ENCODE measurements at places on chromosomes 2 and 18. TPM values are rescaled to one million over a fixed set of nuclear protein-coding genes. Genes with fewer than 3 reads are reported as not detected.

GRCh38 chr2:9406529-9407362, 16.6 kb downstream of the ITGB1BP1 start:
- no peak for DNase-seq

GRCh38 chr2:217617616-217618022, 385.2 kb downstream of the TNS1 start:
- DNase-seq = peak; percentile 89

DNA sequence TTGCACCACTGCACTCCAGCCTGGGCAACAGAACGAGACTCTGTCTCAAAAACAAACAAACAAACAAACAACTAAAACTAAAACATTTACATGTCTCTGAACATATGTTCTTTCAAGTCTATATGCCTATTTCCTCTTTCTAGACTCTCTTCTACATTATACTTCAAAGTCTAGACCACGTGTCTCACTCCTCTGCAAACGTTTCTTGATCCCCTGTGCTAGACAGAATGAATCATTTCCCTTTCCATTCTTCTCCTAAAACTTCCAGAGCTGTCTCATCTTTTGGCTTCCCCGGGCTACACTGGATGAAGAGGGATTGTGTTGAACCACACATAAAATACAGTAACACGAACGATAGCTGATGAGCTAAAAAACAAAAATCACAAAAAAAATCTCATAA, 67.1 kb downstream of the BAZ2B start:
- no peak for DNase-seq

DNA sequence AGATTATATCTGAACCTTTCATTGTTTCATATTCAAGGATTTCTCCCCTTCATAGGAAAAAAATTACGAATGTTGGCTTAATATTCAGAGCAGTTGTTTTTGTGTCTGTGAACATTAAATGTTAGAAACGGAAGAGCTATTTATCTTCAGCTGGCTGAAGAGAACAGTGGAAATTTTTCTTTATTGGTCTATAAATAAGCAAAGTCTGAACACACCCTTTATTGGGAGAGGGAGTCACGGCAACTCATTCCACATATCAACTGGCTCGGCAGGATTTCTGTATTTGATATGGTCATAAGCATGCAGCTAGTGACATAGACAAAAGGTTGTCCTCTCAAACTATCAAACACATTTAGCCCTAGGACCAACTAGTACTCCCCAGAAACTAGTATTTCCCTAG, 468.4 kb upstream of the HNRNPA3 start:
- peak; percentile 68 for DNase-seq

DNA sequence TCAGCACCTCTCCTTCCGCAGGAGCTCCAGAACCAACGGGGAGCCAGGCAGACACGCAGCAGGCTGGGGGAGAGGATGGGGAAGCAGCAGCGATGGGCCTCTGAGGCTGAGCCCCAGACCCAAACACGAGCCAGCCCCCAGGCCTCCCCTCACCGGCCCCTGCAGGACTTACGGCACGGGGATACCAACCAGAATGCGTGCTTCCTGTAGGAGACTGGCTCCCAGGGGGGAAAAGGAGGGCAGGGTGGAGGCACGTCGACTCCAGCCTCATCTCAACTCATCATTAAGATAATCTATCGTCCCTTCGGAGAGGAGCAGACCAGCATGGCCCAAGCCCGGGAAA, 495.1 kb upstream of the MYT1L start:
- DNase-seq = no peak

GRCh38 chr2:203238292-203238703, 520 bp upstream of the CYP20A1 start:
- peak; percentile 4 for DNase-seq

DNA sequence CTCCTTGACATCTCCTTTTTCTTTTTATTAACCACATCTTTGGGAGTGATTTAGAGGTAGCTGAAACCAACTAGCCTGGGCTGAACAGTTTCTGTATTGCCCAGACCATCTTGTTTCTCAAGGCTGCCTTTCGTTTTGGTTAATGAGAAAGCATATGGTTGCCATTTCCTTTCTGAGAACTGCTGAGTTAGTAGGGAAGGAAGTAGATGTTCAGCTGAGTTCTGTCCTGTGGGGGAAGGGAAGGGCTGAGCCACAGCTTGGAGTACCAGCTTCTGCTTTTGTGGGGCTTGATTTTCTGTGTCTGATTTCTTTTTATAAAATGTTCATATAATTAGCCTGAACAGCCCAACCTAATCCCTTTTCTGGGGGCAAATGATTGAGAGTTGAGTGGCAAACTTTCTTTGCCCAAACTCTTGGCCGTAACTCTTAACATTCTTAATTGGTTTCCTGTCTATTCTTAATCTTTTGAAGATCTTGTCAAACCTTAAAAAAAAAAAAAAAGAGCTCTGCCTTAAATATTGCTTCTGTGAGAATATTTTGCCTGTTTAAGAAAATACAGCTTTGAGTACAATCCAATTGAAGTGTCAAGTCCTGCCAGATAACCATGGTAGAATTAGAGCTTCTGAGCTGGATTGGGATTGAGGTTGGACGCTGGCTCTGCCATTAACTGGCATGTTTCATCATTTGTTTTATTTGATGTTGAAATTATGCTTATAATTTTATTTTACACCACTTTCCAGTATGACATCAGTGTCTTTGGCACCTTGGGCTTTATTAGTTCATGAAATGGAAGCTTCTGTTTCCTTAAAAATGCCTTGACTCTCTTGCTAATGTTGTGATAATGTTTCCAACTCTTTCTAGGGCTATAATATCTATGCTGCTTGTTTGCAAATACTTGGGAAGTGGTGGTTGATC, 1.9 kb upstream of the NABP1 start:
- DNase-seq = peak; percentile 83

- DNase-seq = no peak
Measured at GRCh38 chr18:9091066-9091476, 11.4 kb upstream of the NDUFV2 start.

DNA sequence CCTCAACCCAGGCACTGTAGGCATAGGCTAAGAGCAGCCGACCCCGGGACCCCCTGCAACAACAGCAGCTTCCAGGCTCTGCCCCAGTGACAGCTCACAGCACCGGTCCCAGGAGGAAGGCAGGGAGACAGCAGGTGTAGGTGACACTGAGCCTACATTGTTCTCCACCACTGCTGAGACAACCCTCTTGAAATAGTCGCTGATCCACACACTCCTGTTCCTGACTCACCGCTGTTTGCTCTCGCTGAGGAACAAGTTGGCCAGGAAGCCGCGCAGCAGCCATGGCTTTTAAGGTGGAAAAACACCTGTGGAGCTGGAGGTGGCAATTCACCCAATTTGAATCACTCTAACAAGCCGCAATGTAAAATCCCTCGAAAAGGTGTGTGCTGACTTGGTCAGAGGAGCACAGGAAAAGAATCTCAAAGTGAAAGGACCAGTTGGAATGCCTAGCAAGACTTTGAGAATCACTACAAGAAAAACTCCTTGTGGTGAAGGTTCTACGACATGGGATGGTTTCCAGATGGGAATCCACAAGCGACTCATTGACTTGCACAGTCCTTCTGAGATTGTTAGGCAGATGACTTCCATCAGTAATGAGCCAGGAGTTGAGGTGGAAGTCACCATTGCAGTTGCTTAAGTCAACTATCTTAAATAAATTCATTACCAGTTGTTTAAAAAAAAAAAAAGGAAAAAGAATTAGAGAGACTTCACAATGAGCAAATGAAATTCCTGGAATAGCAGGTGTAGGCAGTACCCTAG, 167.5 kb downstream of the ARL4C start:
- DNase-seq = no peak

GRCh38 chr2:196407675-196408264, 231.7 kb upstream of the CCDC150 start:
- no peak for DNase-seq

GRCh38 chr2:37458133-37458532, 113.7 kb downstream of the QPCT start:
- no peak for DNase-seq

GRCh38 chr2:203002054-203002821, 12.4 kb upstream of the NBEAL1 start:
- DNase-seq = no peak

GRCh38 chr2:69509750-69510140, 72.5 kb upstream of the NFU1 start:
- DNase-seq = no peak

GRCh38 chr2:216696751-216697560, 1.6 kb upstream of the IGFBP5 start:
- peak; percentile 82 for DNase-seq

Gene THADA
- 14.4 TPM for total RNA-seq

Gene TNFAIP6
- 15.4 TPM for total RNA-seq

Gene SLC8A1
- 36.8 TPM for total RNA-seq

Gene SLC20A1
- total RNA-seq = 17.6 TPM

Gene PROKR1
- 1.2 TPM for total RNA-seq
